8988T (cell line): ENCODE measurements at places on chromosomes 3 and 15.

DNA sequence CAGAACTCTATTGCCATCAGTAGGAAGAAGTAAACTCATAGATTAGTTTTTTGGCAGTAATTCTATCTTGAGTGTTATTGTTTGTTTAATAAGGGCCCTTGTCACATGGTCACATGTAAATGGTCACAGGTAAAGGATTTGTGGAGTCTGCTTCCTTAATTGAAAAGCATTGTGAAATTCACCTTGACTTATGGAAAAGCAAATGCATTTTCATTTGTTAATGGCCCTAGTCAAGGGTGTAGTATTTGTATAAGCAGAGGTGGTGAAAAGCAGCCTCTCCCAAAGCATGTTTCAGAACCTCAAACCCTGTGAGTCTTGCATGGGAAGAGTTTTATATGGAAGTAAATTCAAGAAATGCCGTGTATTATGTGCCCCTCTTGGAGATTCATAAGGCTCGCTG is 197.5 kb upstream of the NR2E3 start:
- no peak for DNase-seq

- DNase-seq, result peak; percentile 26
These were observed 194.3 kb downstream of the BCHE start for GRCh38 chr3:165642761-165643420.

- DNase-seq, result no peak
These were observed 56.4 kb upstream of the SLC24A5 start for GRCh38 chr15:48064421-48064820.

DNA sequence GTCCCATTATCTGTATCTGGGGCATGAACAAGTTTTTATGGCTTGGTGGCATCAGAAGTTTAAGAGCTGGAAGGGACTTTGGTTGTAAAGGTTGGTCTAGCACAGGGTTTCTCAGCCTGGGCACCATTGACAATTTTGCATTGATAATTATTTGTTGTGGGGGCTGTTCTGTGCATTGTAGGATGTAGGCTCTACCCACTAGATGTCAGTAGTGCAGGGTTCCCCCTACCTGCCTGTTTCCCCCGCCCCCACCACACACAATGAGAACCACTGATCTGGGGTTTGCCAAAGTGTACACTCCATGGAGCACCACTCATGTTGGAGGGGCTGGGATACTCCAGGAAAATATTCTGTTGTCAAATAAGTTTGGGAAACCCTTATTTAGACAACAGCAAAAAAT is 42.7 kb downstream of the PLCL2 start:
- peak; percentile 20 for DNase-seq

GRCh38 chr3:21991061-21991460 is 240.1 kb upstream of the ZNF385D start:
- DNase-seq, result no peak

GRCh38 chr15:88747111-88747510 is 56.1 kb upstream of the ACAN start:
- no peak for DNase-seq

DNA sequence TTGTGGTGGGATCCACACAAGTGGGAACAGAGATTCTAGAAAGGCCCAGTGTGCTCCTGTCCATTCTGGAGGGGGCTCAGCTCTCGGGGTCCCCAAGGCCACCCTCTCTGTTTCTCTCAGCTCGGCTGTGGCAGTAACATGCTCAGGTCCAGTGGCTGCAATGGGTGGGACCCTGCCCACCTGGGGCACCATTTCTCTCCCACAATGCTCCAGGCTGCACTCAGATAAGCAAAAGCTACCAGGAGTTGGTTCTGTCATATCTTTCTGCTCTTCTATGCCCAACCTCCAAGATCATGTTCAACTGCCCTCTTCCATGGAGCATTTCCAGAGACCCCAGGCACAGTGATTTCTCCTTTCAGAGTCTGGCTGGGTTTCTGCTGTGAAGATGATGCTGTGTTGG is 40.8 kb downstream of the ITGA11 start:
- DNase-seq, result no peak

DNA sequence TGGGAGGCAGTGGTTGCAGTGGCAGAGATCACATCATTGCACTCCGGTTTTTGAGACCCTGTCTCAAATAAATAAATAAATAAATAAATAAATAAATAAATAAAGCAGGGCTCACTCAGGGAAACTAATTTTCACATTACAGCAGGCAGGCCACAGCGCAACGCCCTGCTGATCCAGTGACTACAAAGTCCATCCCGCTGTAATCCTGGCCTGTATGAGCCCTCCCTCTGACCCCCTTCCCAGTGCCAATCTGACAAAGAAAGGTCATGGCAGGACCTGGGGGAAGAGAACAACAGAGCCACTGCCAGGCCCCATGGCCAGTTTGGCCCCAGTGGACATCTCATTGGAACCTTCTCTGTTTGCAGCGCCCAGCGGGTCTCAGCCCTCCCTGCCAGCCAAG is 9.3 kb downstream of the SH3BP5 start:
- DNase-seq, result no peak

DNA sequence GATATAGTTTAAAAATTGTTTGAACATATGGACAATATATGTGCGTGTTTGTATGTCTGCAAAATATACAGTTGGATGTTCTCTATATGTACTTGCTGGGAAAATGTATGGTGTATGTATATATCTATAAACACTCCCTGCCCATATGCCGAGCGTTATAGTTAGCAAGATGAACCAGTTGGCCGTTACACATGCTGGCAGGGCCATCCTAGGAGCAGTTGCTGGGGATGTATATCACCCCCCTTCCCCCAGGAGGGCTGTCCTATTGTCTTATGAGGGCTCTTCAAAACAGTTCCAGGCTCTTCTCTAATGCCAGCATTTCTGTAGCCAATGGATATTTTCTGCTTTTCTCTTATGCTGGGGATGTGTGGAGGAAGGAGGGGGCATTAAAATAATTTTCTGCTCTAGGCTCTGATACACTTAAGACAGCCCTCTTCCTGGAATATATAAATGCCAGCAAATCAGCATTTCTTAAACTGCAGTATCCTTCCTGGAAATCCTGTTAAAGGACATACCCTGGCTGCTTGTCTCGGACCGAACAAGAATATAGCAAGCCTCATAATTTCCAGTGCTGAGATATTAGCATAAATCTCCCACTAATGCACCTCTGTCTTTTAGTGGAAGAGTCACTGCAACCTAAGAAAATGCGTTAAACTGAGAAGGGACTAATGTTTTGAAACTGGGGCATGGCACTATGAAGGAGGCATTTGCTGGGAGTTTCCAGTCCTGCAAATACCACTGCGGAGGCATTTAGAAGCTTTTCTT is 134.4 kb downstream of the MDFIC2 start:
- no peak for DNase-seq

DNA sequence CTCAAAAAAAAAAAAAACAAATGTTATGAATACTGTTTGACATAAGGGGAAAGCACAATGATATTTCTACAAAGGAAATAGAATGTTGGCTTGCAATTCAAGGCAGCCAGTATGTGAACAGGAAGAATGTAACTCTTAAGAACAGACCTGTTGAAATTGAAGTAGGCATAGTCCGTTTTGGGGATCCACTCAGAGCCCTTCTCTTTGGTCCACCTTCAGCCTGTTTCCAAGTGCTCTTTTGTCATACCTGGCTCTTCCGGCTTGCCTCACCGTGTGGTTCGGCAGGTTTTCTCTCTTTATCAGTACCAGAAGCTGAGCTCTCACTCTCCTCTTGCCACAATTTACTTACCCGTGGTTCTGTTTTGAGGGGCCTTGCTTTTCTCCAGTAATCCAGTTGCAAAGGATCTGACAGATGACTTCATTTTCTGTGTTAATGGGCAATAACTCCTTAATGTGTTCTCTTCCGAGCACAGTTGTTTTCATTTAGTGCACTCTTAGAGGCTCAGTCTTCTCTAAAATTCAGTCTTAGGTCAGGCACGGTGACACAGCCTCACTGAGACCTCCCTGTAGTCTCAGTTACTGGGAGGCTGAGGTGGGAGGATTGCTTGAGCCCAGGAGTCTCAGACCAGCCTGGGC is 6.7 kb downstream of the ABHD17C start:
- DNase-seq, result no peak

DNA sequence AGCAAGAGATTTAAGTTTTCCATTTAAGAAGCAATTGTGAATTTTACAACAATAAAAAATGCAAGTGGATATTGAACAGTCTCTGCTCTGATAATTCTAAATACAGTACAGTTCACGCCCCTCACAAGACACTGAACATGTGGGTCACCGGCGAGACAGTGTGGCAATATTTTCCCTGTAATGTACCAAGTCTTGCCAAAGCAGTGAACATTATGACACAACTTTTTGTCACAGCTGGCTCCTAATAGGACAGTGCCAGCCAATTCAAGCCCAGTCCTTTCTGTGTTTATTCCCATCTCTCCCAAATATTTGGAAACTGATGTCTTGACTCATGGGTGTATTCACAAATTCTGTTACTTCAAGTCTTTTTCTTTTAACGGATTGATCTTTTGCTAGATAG is 62.3 kb downstream of the PPARG start:
- DNase-seq, result no peak

GRCh38 chr3:42851228-42851834 is 24.3 kb downstream of the CYP8B1 start:
- no peak for DNase-seq

- DNase-seq, result no peak
These were observed 29.7 kb downstream of the EPHB1 start for GRCh38 chr3:134824791-134825190.
